Hypothalamus (tissue), 51 donors: ENCODE measurements at places on chromosomes 16 and 17.

GRCh38 chr17:41667280-41668041 is 21.2 kb upstream of the EIF1 start:
- DNase-seq = no peak

DNA sequence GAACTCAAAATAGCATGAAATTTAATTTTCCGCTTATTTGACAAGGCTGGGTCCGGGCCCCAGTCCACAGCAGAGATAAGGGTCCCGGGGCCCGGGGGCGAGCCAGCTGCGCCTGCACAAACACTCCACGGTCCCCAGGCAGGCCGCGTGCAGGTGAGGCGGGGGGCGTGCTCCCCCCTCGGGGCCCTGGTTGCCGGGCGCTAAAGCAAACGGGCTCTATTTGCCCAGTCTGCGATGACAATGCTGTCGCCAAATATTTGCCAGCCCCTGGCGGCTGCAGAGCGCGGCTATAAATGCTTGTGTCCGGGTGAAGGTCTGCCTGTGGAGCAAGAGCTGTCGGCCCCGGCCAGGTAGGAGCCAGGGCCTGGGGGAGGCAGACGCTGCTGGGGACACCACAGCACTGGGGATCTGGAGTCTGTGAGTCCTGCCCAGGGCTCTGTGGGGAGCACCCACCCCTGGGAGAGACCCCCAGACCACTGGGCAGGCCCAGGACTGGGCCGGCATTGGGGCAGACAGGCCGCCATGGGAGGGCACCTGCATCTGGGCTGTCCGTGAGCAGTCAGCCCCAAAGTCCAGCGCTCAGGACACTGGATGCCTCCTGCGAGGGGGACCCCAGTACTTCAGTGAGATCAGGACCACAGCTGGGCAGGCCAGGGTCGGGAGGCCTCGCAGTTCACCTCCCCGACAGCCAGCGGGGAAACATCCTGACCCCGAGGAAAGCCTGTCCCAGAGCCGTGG is at the start of gene PERCC1:
Gene PERCC1, plus strand, starts transcription at position 320 of the 738 bp plus-strand sequence. CDS start 1,516 bp downstream, outside the sequence.
- no peak for DNase-seq

GRCh38 chr17:13055131-13055530 is 37.3 kb upstream of the ELAC2 start:
- no peak for DNase-seq

DNA sequence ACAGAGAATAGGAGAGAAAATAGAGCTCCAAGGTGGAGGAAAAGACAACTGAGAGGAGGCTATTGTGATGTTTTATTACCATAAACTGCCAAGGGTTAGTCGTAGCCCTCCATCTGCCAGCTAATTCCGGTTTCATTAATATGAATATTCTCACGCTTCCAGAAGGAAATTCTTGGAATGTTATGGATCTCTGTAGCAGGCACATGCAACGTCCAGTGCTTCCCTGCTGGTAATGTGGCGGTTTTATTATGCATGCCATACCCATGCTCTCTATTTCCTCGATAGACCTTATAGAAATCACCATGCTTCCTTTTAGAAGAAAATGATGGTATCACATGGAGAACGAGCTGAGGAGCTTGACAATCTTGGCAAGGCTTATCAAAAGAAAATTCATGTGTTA is 463.6 kb downstream of the MAF start:
- no peak for DNase-seq

GRCh38 chr17:35022536-35023063 is 40.9 kb downstream of the RFFL start:
- DNase-seq = peak; percentile 94

DNA sequence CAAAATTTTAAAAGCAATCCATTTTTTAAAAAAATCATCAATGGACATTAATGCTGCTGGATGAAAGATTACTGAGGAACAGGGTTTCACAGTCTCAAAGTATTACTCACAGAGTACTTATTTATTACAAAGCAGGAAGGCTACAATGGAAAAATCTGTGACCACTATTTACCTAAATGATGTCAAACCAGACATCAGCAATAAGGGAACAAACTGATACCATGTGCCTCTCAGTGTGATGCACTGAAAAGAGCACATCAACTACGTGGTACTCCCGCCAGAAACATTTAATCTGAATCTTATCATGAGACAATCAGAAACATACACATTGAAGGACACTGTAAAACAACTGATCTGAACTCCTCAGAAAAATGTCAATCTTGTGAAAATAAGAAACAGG is 124.2 kb downstream of the PARN start:
- no peak for DNase-seq

DNA sequence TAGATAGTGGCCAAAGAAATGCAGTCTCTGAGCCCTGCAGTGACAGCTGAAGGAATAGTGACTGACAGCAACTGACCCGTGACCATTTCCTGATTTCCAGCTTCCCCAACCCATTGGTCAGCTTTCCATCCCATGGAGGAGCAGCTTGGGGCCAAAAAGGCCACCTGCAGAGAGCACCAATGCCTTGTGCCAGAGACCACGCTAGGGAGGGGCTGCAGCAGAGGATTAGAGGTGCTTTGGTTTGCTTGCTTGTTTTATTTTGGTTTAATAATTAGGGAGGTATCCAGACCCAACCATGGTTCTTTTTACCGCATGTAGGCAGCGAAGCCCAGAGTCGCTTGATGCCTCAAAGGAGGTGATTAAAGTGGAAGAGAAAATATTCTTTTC is 61.3 kb upstream of the SIAH1 start:
- no peak for DNase-seq

- no peak for DNase-seq
Observed at GRCh38 chr16:54431997-54432896, 145.7 kb upstream of the IRX3 start.

DNA sequence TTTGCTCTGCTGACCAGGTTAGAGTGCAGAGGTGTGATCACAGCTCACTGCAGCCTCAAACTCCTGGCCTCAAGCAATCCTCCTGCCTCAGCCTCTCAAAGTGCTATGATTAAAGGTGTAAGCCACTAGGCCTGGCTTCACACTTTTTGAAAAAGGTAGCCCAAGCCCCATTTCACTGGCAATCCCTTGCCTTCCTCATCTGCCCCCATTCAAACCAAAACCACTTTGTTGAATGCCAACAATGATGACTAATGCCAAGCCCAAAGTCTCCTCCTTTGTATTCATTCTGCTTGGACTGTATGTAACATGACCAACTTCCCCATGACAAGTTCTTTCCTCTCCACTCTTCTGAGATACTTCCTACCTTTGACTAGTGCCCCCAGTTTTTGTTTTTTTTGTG is 33.1 kb downstream of the N4BP1 start:
- DNase-seq = no peak

DNA sequence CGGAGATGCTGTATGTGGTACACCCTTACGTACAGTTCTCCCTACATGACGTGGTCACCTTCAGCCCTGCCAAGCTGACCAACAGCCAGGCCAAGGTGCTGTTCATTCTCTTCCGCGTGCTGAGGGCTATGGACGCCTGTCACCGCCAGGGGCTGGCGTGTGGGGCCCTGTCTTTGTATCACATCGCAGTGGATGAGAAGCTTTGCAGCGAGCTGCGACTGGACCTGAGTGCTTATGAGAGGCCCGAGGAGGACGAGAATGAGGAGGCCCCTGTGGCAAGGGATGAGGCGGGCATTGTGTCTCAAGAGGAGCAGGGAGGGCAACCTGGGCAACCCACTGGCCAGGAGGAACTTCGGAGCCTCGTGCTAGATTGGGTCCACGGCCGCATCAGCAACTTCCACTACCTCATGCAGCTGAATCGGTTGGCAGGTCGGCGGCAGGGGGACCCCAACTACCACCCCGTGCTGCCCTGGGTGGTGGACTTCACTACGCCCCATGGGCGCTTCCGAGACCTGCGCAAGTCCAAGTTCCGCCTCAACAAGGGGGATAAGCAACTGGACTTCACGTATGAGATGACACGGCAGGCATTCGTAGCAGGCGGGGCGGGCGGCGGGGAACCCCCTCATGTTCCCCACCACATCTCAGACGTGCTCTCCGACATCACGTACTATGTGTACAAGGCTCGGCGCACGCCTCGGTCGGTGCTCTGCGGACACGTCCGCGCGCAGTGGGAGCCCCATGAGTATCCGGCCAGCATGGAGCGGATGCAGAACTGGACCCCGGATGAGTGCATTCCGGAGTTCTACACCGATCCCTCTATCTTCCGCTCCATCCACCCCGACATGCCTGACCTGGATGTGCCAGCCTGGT is 1.4 kb downstream of the WDR81 start:
- no peak for DNase-seq

- no peak for DNase-seq
Observed at GRCh38 chr16:54121539-54122295, 164.9 kb downstream of the IRX3 start.

DNA sequence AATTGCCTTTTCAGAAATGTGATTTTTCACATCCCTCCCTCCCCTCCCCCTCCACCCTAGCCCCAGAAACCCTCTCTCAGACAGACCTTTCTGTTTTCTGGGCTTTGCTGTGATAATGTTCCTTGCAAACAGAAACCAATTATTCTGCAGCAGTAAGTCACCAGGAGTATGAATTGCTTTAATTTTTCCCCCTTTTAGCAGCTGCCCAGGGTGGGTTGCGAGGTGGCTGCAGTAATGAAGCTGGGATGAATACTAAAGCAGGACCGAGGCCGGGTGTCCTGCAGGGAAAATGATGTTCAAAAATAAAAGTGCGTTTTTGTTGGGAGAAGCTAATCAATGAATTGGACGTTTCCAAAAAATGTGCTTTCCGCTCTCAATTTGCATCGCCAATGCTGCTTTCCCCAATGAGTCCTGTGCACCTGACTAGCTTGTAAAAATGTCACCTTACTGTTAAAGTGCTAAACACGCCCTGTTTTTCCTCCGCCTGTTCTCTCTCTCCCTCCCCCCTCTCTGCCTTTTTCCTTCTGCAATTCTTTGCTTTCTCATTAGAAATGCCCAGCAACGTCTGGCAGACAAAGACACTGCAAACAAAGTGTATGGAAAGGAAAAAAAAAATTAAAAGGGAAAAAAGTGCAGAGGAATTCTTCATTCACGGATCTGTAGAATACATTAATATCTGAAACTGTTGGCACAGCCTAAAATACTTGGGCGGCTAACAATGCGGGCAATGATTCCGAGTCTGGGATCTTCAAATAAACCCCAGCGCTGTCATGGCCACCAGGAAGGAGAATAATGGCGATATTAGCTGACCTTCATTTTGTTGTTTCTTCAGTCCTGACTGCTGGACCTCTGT is 244.1 kb downstream of the STX8 start:
- DNase-seq = no peak

- DNase-seq = no peak
Observed at GRCh38 chr16:17246974-17247732, 223.6 kb downstream of the XYLT1 start.

- DNase-seq = no peak
Observed at GRCh38 chr17:4073983-4074830, 68.6 kb downstream of the ZZEF1 start.

DNA sequence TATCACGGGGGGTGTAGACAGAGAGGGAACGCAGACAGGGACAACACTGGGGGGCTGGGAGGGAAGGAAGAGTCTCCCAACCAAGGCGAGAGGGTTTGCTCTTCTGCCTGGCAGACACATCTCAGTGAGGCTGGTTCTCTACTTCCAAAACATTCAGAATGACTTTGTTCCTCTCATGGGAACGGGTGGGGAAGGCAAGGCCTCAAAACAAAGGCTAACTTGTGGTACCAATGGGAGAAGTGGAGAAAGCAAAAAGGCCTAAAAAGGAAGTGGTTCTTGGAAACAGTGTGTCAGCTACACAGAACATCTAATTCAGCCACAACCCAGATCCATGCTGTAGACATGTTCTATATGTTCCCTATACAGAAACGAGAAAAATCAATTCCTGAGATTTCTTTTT is 7.5 kb downstream of the FLOT2 start:
- no peak for DNase-seq

GRCh38 chr17:627051-627450 is 87.6 kb downstream of the VPS53 start:
- DNase-seq = no peak

- DNase-seq = no peak
Observed at GRCh38 chr17:54982399-54982798, 13.8 kb downstream of the STXBP4 start.

GRCh38 chr17:50837286-50837979 is 2.0 kb downstream of the WFIKKN2 start:
- no peak for DNase-seq

- peak; percentile 2 for DNase-seq
Observed at GRCh38 chr17:33779234-33779591, 475.9 kb upstream of the CCL2 start.

DNA sequence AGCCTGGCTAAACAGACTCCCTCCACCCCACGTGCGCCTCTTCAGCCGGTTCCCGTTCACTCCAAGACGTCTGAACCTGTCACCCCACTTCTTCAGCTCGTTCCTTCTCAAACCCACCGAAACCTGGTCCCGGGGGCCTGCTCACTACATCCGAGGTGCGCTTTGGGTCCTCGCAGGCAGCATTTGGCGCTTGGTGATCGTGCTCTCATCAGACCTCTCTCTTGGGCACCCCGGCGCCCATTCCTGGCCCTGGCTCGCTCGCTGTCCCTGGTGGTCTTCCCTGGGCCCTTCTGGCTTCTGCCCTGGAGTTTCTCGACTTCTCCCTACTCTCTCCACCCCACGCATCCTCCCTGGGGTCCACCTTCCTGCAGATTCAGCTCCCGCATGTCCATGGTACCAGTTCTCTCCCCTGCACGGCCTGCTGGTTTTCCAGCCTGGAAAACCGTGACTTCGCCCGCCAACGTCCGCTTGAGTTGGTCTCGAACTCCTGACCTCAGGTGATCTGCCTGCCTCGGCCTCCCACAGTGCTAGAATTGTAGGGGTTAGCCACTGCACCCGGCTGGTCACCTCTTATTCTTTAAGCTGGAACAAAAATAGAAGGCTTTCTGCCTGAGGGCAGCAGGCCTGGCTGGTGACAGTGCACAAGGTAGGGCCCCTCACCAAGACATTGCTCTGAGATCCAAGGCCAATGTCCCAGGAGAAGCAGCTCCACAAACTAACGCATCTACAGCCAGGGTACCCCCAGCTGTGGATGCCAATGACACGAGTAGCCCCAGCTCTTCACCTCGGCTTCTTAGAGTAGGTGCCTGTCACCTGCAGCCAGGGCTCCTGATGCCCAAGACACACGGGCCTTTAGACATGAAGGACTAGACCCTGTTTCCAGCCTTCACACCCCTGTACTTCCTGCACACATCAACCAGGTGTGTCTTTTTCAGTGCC is 1.1 kb upstream of the MEAK7 start:
- DNase-seq = no peak

- no peak for DNase-seq
Observed at GRCh38 chr17:76262732-76263344, 2.3 kb upstream of the UBALD2 start.

- DNase-seq = peak; percentile 59
Observed at GRCh38 chr17:82153745-82154375, 55.8 kb upstream of the FASN start.

GRCh38 chr17:81659038-81659437 is 2.7 kb upstream of the PDE6G start:
- no peak for DNase-seq

GRCh38 chr16:22055881-22056280 is 36.5 kb upstream of the VWA3A start:
- no peak for DNase-seq
